ENCODE measurements at places on chromosomes 6 and 20.
A peak's percentile ranks its signal among the peaks of the same experiment; 100 is the strongest.

- peak; percentile 43 for DNase-seq
Measured at GRCh38 chr20:10673842-10674683, at the start of gene JAG1. Gene JAG1, minus strand, starts transcription at chr20:10673999. Its CDS starts 469 bp downstream, at chr20:10673530.

- DNase-seq = no peak
Measured at GRCh38 chr6:147999001-147999540, 343.6 kb upstream of the SASH1 start.

DNA sequence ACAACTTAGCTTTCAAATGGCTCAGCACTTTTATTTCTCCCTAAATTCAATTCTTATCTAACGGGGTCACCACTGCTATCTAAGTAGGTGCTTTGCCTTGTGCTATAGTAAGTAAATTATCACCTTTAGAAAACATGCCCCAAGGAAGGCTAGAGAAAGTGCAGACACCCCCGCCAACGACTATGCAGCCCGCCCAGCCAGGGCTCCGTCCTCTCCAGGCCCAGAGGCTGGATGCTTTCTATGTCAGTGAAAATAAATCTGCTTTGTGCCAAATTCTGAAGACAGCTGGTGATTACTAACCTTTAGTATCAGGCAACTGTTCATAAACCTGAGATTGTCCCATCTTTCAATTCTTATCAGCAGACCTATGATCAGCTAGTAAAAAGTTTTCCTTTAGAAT, 14.3 kb downstream of the KIAA0319 start:
- DNase-seq = no peak

DNA sequence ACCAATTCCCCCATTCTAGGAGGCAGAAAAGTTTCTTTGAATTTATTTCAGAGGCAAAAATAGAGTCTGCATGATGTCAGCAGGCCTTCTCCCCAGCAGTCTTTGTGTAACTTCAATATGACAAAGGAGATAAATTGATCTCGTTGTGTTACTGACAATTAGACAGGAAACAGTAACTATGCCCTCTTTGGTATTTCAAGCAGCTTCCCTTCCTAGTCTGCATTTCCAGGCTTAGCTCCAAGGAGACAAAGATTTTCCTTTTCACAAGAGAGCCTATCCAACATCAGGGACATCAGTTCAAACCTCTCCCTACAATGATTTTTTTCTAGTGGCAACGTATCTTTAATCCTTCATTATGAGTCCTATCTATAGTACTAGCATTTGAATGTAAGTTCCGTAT, 245.9 kb upstream of the HSF2 start:
- DNase-seq = no peak

DNA sequence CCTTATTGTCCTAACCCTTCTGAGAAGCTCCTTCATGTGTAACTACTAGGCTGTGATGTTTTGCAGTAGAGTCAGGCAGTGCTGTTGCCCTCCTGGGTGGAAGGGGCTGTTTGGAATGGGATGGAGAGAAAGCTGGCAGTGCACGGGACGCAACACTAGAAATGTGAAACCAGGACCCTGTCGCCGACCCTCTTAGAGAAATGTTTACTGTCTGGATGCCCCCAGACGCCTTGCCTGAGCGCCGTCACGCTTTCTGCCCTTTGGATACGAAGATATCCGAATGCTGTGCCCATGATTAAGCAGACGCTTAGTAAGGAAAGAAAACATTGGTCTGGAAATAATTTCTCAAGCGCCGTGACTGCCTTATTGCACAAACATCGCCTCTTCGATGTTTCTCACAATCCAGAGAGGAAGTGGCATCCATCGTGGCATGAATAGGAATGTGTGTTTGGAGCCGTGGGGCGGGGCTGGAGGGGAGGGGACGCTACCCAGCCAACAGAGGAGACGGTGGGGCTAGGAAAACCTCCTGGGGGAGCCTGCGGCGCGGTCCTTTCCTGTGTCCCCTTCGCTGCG, 661 bp upstream of the PPP1R14C start:
- DNase-seq = no peak

All from CD4-positive, alpha-beta T cell treated with Interleukin-1 beta for 1 hour (primary cell).